ENCODE measurements at places on chromosomes 2 and 18. TPM values are rescaled to one million over a fixed set of nuclear protein-coding genes. Genes with fewer than 3 reads are reported as not detected.

FBXO48 gene
- 0.56 TPM for total RNA-seq

GKN2 gene
- 2.4 TPM for total RNA-seq

CPO gene
- 0.05 TPM for total RNA-seq

NAT8 gene
- total RNA-seq, result not detected

PRKD3 gene
- 8.6 TPM for total RNA-seq

CYP1B1 gene
- total RNA-seq, result 4.5 TPM

All from A549 treated with AZD2906 at 1 μM for 4 hours (cell line).